ENCODE measurements at places on chromosomes 12 and 14.

DNA sequence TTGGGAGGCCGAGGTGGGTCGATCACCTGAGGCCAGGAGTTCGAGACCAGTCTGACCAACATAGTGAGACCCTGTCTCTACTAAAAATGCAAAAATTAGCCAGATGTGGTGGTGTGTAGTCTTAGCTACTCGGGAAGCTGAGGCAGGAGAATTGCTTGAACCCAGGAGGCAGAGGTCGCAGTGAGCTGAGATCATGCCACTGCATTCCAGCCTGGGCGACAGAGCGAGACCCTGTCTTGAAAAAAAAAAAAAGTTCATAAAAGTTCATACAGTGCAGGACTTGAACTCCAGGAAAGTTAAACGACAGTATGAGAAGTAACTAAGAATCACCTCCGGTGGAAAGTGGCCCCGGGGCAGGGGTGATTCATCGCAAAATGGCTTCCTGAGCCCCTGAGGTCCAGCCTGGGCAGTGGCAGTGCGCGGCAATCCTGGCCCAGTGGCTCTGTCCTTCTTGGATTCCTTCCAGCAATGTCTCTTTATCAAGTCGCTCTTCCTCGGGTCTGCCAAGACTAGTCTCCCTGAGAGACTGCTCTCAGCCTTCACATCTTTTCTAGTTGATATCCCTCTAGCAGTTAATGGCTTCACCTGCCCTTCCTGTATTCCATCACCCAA lies 16.7 kb upstream of the MAP1LC3B2 start:
- DNase-seq, result no peak

DNA sequence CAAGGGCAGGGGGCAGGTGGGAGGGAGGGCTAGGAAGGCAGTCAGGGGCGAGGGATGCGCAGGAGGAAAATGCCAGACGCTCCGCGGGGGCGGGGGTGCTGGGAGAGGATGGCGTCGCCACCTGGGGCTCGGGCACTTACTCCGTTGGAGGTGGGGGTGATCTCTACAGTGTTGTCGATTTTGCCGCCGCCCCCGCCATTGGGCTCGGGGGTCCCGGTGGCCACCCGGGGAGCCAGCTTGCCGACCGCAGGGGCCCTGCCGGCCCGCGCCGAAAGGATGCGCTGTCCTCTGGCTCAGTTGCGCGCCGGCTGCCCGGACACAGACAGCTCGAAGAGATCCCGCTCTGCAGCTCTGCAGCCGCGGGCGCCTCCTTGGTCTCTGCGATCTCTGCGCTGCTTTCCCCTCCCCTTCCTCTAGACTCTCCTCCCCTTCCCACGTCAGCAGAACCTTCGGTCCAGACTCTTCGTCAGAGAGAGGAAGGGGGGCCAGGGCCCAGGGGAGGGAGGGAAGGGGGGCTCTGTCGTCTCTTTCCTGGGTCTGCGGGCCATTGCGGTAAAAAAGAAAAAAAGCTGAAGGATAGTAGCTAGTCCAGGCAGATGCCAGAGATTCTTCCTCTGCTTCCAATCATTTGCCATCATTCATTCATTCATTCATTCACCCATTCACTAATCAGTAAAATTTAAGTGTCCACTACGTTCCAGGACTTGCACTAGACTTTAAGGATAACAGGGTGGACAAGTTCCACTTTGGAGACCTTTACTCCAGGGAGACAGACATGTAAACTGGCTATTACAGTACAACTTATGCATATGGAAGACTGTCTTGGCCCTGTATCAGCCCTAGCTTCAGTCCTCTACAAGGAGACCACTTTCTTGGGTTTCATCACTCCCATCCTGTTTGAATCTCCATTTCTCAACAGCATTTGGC lies at the start of gene SLC22A17:
TSS of gene SLC22A17 (minus strand) at position 382 of the 927 bp plus-strand sequence.
- DNase-seq, result peak; percentile 93

- peak; percentile 42 for DNase-seq
These were observed 3.3 kb downstream of the MTA1 start for GRCh38 chr14:105422695-105423487.

DNA sequence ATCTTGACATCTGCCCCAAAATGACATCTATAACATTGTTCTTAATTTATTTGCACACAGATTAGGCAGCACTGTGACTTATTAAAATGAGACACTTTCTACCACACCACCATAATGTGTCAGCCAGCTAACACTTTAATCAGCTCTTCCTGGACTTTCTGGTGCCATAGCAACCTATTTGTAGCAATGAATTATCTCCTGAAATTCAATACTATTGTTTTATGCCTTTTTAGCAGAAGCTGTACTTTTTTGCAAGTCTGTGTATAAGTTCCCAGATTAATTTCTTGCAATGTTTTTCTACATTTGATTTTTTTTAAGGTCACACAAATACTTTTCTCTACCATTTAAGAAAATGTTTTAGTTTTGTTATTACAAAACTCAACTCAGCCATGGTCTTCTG lies 72.8 kb upstream of the SAV1 start:
- no peak for DNase-seq

DNA sequence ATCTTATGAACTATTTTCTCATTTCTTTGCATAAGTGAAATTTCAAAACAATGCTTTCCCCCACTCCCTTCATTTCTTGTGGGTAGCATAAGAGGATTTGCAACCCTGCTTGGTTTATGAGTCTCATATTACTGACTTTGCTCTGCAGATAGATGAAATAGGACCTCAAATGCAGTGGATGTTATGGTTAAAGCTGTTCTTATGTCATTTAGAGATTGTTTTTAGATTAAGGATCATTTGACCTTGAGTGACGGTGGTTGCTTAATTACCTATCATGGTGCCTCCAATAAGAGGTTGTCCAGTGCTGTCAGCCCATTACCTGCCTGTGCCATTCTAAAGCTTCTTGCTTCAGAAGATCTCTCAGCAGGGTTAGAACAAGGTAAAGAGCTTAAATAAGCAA lies 351.4 kb upstream of the ATP2B1 start:
- DNase-seq, result no peak
